ENCODE measurements at places on chromosomes 7 and 10. TPM values are rescaled to one million over a fixed set of nuclear protein-coding genes. Genes with fewer than 3 reads are reported as not detected.

NANOS1 gene
- 24.3 TPM for polyA plus RNA-seq

INTS1 gene
- 100 TPM for polyA plus RNA-seq

CYP3A7 gene
- polyA plus RNA-seq = 0.66 TPM

SEPHS1 gene
- polyA plus RNA-seq = 82.4 TPM

MRLN gene
- not detected for polyA plus RNA-seq

EBLN1 gene
- not detected for polyA plus RNA-seq

C7orf33 gene
- polyA plus RNA-seq = not detected

BLNK gene
- 5.1 TPM for polyA plus RNA-seq

CYP2E1 gene
- 18.1 TPM for polyA plus RNA-seq

PAPOLB gene
- 0.16 TPM for polyA plus RNA-seq

CYP3A4 gene
- 0.40 TPM for polyA plus RNA-seq

EGR2 gene
- 2.7 TPM for polyA plus RNA-seq

ACBD7 gene
- polyA plus RNA-seq = 43.3 TPM

HOXA6 gene
- 47.4 TPM for polyA plus RNA-seq

UCN3 gene
- polyA plus RNA-seq = 1.1 TPM

AGR3 gene
- polyA plus RNA-seq = 1.6 TPM

HTRA1 gene
- 174 TPM for polyA plus RNA-seq

LIPJ gene
- polyA plus RNA-seq = 0.73 TPM

TSPAN13 gene
- polyA plus RNA-seq = 117 TPM

GRM8 gene
- 19.2 TPM for polyA plus RNA-seq

AKR1C4 gene
- polyA plus RNA-seq = not detected

FLNC gene
- 152 TPM for polyA plus RNA-seq

SRRM3 gene
- 80.0 TPM for polyA plus RNA-seq

DNAAF5 gene
- polyA plus RNA-seq = 22.4 TPM

PIP gene
- not detected for polyA plus RNA-seq

LBX1 gene
- polyA plus RNA-seq = 27.5 TPM

RADIL gene
- polyA plus RNA-seq = 18.9 TPM

EN2 gene
- 0.22 TPM for polyA plus RNA-seq

CLDN4 gene
- 0.25 TPM for polyA plus RNA-seq

POMZP3 gene
- 30.4 TPM for polyA plus RNA-seq

DCLRE1A gene
- polyA plus RNA-seq = 12.1 TPM

THSD7A gene
- polyA plus RNA-seq = 21.8 TPM

SPDYE11 gene
- 1.6 TPM for polyA plus RNA-seq

UTF1 gene
- polyA plus RNA-seq = not detected

MYOZ1 gene
- 2.2 TPM for polyA plus RNA-seq

IDI1 gene
- polyA plus RNA-seq = 146 TPM

PLAC9 gene
- 36.4 TPM for polyA plus RNA-seq

NPC1L1 gene
- 0.11 TPM for polyA plus RNA-seq

GPNMB gene
- polyA plus RNA-seq = 10.7 TPM

ELN gene
- polyA plus RNA-seq = 192 TPM

EFCAB10 gene
- polyA plus RNA-seq = 10.1 TPM

JCAD gene
- polyA plus RNA-seq = 35.2 TPM

FRMPD2 gene
- polyA plus RNA-seq = 14.9 TPM

CALHM3 gene
- polyA plus RNA-seq = not detected

PVRIG gene
- polyA plus RNA-seq = 11.6 TPM

All from spinal cord (tissue), 10 donors.